Stimulated activated CD8-positive, alpha-beta memory T cell treated with anti-CD3 and anti-CD28 coated beads, Interleukin-12 subunit alpha, Interleukin-12 subunit beta, amount 100 ng/mL, for 1 hour (primary cell): ENCODE measurements at places on chromosomes 16 and 17.

DNA sequence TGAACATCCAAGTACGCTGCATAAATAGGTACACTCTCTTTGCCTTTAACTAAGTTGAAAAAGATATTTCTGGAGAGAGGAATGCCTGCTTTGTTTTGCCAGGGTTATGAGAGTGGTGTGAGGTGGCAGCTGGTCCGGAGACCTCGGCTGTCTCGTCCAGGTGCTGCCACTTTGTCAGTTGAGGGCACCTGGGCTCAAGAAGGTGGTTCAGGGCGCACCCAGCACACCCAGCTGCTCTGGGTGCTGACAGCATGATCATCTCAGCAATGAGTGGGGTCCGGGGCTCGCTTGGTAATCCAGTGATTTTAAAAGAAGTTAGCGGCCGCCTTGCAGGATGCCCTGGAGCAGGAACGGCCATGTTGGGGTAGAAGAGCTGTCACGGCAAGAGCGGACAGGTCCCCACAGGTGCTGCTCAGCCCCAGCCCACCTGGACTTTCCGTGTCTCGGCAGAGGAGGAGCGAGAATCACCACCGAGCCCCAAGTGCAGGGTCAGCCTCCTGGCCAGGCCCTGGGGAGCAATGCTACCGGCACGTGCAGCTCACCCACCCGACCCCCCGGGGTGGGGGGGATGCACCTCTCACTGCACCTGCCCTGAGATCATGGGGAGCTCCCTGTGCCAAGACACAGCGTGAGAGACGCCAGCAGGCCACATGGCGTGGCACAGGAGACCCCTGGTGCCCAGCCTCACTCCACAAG lies 67.4 kb upstream of the CHMP6 start:
- no peak for DNase-seq

- DNase-seq: no peak
Observed at GRCh38 chr17:73011016-73011486, 81.4 kb downstream of the SLC39A11 start.

DNA sequence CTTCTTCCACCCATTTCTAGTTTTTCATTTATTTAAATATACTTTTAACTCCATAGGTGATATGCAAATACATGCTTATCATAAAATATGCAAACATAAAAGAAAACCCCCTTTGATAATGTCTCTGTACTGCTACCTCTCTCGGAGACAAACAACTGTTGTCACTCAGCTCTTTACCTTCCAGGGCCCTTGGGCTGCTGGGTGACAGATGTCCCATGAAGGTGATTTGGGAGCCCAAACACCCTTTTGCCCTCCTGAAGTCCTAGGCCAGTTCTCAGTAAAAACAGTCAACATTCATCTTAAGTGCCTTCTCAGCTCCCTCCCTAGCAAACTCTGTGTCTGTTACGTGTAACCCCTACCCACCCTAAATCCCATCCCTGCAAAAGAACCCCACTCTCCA lies 37.5 kb downstream of the CHD9 start:
- DNase-seq: no peak

DNA sequence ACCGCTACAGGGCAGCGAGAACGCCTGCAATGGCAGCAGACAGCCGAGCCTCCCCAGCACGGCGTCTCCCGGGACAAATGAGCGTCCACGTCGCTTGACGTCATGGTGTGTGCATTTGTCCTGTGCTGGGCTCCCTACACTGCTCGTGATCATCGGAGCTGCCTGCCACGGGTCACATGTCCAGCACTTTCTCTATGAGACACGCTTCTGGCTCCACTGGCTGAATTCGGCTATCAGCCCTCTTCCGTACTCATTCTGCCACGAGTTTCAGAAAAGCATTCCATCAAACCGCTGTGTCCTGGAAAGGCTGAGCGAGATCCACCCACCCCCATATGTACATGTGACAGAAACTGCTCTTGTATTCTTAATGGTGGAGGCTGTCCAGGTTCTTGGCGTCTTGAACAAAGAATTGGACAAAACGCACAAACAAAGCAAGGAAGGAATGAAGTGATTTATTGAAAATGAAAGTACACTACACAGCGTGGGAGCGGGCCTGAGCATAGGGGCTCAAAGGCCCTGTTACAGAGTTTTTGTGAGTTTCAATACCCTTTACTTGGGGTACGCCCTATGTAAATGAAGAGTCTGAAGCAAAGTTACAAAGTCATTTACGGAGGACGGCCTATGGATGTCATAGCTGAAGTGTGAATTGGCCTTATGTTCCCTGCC lies 28.5 kb upstream of the SHCBP1 start:
- no peak for DNase-seq

GRCh38 chr16:769184-769784 lies 8.8 kb downstream of the MSLN start:
- no peak for DNase-seq

- no peak for DNase-seq
Observed at GRCh38 chr16:12231666-12232065, 255.1 kb downstream of the SNX29 start.

DNA sequence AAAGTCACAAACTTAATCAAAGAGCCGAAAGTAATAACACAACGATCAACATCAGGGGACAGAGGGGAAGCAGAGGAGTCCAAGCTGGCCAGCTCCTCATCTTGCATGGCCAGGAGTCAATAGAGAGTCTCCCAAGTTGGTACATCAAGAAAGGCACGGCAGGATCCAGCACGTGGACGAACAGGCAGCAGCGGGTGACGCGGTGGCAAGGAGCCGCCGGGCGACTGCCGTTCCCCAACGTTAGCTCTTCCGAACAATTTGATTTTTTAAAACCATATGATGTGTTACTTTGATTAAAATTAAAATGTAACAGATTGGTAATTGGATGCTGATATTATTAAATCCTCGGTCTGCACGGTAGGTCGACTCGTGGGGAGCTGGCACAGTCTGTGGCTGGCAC lies 81.8 kb upstream of the DOC2B start:
- DNase-seq: no peak

DNA sequence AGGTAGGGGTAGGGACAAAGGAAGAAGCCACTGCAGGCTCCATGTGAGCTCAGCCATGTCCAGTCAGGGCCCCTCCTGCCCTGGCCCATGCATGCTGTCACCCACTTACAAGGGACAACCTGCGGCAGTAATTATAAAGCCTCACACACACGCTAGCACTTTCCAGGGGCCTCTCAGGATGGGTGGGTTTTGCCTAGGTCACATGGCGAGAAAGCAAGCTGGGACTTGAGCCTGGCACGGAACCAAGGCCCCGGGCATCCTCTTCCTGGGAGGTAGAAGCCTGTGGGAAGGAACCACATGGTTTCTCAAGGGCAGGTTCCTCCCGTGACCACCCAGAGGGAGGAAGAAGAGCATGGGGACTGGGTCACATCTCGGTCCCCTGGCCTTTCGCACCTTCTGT lies 7.0 kb downstream of the ZNF319 start:
- no peak for DNase-seq

- DNase-seq: no peak
Observed at GRCh38 chr16:48448841-48449481, 63.7 kb upstream of the SIAH1 start.

DNA sequence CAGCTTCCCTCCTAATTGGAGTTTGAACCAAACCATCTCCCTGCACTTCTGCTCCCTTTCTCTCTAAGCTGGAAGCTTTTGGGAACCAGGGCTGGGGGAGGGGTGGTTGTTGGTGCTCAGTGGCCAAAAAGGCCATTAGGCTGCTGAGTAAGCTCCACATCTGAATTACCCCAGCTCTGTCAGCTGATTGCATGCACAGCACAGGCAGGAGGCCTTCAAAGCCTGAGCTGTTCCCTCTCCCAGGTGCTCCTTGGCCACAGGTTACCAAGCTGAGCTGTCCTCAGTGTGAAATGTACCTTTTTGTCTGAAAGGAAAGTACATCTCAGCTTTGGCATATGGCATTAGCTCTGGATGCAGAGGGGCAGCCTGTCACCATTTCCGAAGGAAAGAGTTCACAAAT lies 6.2 kb upstream of the TBKBP1 start:
- DNase-seq: no peak

DNA sequence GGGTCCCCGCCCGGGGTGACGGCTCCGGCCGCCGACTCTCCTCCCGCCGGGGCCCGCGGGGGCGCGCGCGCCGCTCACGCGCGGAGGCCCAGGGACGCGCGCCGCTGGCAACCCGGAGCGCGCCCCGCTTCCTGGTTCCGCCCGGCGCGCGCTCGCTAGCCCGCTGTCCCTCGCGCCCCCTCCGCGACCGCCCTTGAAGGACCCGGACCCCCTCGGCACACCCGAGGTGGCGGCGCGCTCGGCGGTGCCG lies at the start of gene STAT5B:
Gene STAT5B (minus strand): TSS at position 33 of the 250 bp plus-strand sequence. CDS start 44,264 bp downstream, outside the sequence.
- peak; percentile 32 for DNase-seq

DNA sequence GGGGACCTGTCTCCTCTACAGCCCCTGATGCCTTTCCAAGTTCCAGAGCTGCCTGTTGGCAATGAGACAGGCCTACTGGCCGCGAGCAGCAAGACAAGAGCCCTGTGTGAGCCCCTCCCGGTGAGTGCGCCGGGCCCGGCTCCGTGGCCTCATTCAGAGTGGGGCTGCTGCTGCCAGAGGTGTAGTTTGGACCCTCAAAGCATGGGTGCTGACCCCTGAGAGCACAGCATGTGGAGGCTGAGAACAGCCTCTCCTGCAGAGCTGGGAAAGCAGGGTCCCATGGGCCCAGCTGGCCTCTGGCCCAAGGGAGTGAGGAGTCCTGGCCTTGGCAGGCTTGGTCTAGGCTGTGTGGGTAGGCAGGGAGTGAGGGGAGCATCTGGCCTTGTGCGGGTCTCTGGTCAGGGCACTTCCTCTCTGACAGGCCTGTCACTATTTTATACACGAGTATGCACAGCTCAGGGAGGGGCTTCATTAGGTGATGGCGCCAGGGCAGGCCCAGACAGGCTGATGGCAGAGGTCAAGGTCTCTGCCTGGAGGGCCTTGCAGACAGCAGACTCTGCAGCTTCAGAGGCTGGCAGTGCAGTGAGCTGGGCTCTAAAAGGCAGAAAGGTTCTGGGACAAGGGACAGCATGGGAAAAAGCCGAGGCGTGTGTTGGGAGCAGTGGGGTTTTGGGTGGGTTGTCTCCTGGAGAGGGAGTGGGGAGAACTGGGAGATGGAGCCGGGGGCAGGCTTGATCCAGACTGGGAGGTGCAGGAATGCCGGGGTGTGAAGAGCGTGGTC lies 43.4 kb downstream of the ADCY7 start:
- no peak for DNase-seq

DNA sequence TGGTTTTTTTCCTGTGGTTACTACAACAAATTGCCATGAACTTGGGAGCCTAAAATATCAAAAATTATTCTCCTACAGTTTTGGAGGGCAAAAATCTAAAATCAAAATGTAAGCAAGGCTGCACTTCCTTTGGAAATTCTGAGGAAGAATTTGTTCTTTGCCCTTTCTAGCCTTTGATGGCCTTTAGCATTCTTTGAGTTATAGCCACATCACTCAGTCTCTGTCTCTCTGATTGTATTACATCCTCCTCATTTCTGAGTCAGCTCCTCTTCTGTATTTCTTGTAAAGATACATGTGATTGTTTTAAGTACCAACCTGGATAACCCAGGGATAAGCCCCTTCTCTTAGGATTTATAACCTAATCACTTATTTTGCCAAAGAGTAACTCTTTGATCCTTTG lies 282.0 kb downstream of the BCAS3 start:
- no peak for DNase-seq

DNA sequence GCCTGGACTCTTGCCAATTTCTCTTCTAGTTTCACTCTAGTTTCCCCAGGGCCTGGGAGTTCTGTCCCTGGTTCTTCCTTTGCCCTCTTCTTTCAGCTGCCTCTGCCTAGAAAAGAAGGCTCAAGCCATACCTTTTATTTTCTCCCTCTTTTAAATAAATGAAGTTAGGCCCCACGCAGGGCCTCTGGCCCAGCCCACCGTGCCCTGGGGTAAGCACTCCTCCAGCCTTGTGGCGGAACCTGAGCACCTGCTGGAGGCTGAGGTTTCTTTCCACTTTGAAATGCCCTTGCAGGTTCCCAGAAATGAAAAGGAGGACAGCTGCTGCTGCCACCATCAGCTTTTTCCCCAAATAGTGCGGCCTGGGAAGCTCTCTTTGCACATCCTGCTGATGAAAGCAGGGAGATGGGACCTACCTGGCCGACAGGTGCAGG lies 139.4 kb downstream of the CCDC182 start:
- DNase-seq: no peak

- no peak for DNase-seq
Observed at GRCh38 chr16:88767546-88768070, 17.4 kb downstream of the PIEZO1 start.

DNA sequence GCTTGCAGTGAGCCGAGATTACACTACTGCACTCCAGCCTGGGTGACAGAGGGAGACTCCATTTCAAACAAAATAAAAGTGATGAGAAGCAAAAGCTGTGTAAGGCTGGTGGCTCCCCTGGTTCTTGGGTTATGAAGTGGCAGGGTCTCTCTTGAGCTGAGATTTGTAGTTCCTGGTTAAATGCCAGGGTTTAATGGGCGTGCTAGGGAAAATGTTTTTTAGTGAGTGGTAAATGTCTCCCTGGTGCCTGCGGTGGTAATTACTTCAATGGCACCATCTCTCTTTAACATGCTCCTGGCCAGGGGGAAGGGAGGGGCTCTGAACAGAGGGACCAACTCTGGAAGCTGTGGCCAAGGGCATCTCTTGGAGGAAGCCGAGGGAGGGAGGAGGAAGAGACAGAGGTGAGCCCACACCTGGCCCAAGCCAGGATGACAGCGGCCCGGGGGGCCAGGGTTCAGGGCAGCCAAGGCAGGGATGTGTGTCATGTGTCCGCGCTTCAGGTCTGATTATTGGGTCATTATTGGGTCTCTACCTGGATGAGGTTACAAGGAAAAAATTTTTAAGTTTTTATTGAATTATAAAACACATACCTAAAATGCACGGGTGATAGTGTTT lies 17.8 kb upstream of the RPL38 start:
- no peak for DNase-seq

DNA sequence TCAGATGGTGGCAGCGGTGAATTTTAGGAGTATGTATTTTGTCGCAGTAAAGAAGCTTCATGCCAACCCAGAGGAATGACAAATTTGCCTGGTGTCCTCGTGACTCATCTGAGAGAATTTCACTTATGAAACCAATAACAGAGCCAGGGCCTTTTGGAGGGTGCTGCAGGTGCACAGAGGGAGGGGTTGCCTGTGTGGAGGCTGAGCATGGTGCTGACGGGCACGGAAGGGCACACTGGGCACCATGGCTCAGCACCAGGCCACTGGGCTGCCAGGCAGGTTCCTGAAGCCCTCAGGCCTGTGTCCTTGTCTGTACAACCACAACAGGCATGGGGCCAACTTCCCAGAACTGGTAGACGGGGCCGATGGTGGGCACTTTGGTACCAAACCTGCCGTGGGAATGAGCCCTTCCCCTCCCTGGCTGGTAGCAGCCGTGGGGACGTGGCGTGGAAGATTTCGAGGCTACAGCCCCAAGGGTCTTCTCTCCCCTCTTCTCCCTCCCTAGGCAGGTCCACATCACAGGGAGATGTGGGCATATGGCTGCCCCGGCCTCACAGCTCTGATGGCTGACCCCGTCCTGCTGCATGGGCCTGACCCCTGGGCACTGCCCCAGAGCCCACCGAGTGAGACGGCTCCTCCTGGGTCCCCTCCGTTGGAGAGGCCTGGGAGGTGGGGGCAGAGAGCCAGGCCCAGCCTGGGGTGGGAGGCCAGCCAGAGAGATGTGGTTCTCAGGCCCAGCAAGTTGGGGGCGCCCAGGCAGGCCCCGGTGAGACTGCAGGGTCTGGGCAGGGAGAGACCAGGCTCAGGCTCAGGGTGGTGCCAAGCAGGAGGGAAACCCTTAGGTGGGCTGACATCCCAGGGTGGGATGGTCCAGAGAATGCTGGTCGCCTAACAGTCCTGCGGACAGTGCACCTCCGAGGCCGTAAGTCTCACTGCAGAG lies 30.2 kb upstream of the ZNF469 start:
- DNase-seq: no peak

- no peak for DNase-seq
Observed at GRCh38 chr16:65213866-65214595, 92.2 kb upstream of the CDH11 start.

- no peak for DNase-seq
Observed at GRCh38 chr17:43530288-43531081, 15.7 kb downstream of the ETV4 start.
